ENCODE measurements at places on chromosomes 4 and X. TPM values are rescaled to one million over a fixed set of nuclear protein-coding genes. Genes with fewer than 3 reads are reported as not detected.

The RIPPLY1 gene
- total RNA-seq = not detected

The HSFX1 gene
- 0.33 TPM for total RNA-seq

The HTR2C gene
- total RNA-seq = not detected

The GDPD2 gene
- not detected for total RNA-seq

The ADAMTS3 gene
- 1.6 TPM for total RNA-seq

The PRKG2 gene
- total RNA-seq = under 0.01 TPM

The RS1 gene
- total RNA-seq = not detected

The GPRASP3 gene
- total RNA-seq = 3.9 TPM

The KLKB1 gene
- not detected for total RNA-seq

The TMEM154 gene
- 5.6 TPM for total RNA-seq

The CPXCR1 gene
- total RNA-seq = not detected

The DCTD gene
- total RNA-seq = 84.2 TPM

The MCUB gene
- total RNA-seq = 38.9 TPM

The ZCCHC18 gene
- 2.7 TPM for total RNA-seq

The ALAS2 gene
- not detected for total RNA-seq

The HMGN5 gene
- 0.98 TPM for total RNA-seq

The PHF8 gene
- 23.8 TPM for total RNA-seq

The WDR17 gene
- total RNA-seq = under 0.01 TPM

The C4orf17 gene
- not detected for total RNA-seq

The CXXC4 gene
- under 0.01 TPM for total RNA-seq

The ETDC gene
- total RNA-seq = not detected

The PPP4R3C gene
- total RNA-seq = not detected

The MAGEA10 gene
- not detected for total RNA-seq

The TCEAL6 gene
- not detected for total RNA-seq

The FDCSP gene
- not detected for total RNA-seq

The CT83 gene
- total RNA-seq = not detected

The ATP2B3 gene
- total RNA-seq = not detected

The SASH3 gene
- not detected for total RNA-seq

The PHOX2B gene
- not detected for total RNA-seq

The SYP gene
- under 0.01 TPM for total RNA-seq

The COL25A1 gene
- total RNA-seq = 0.33 TPM

The ADRA2C gene
- total RNA-seq = 0.29 TPM

The XAGE5 gene
- total RNA-seq = not detected

The PAGE4 gene
- not detected for total RNA-seq

The SFRP2 gene
- not detected for total RNA-seq

The ADH7 gene
- total RNA-seq = not detected

The PAGE5 gene
- not detected for total RNA-seq

The RNF150 gene
- total RNA-seq = 0.19 TPM

The HHIP gene
- total RNA-seq = 854 TPM

The DOK7 gene
- not detected for total RNA-seq

The ATP1B4 gene
- total RNA-seq = not detected

The STS gene
- total RNA-seq = 6.8 TPM
